ENCODE measurements at places on chromosomes 7 and 10.

GRCh38 chr10:97713339-97713825, at the start of gene MARVELD1:
Gene MARVELD1, plus strand, starts transcription at chr10:97713730. Its CDS starts 147 bp downstream, at chr10:97713877.
- H3K4me3 ChIP-seq, result peak within 1 kb of the TSS; percentile 83
- peaks cover 10% of the 10 kb centered on the region for H3K27me3 ChIP-seq
- no peak for ATAC-seq
- H3K36me3 ChIP-seq, result no peaks in the 10 kb centered on the region

- H3K4me3 ChIP-seq, result no peak overlapping the region
- no peak overlapping the region for H3K27ac ChIP-seq
Observed at GRCh38 chr10:59537501-59537900, 172.1 kb downstream of the SLC16A9 start.

GRCh38 chr7:63030061-63030460, 968.6 kb upstream of the ZNF722 start:
- H3K27ac ChIP-seq, result no peak overlapping the region
- H3K4me1 ChIP-seq, result no peaks in the 10 kb centered on the region
- no peak overlapping the region for H3K4me3 ChIP-seq

GRCh38 chr10:77673515-77674140, 36.0 kb upstream of the KCNMA1 start:
- no peaks in the 10 kb centered on the region for H3K4me1 ChIP-seq
- H3K36me3 ChIP-seq, result no peaks in the 10 kb centered on the region
- peaks cover 18% of the 10 kb centered on the region for H3K27me3 ChIP-seq

DNA sequence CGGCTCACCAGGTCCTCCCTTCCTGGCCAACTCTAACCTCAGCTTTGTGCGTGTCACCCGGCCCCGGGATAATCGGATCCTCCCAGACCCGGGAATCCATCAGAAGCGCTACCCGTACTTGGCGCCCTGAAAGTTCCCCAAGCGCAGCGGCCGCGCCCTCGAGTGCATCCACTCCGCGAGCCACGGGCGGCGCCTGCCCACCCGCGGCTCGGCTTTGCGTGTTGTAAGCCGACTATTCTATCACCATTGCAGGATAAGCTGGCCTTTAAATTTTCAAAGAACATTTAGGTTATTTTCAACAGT, 35.7 kb upstream of the EBLN1 start:
- peak overlapping the region; percentile 99 for H3K27ac ChIP-seq
- H3K4me1 ChIP-seq, result peaks cover 5% of the 10 kb centered on the region
- H3K36me3 ChIP-seq, result peaks cover 34% of the 10 kb centered on the region
- peak overlapping the region; percentile 92 for H3K4me3 ChIP-seq
- no peaks in the 10 kb centered on the region for H3K27me3 ChIP-seq

GRCh38 chr10:100625816-100626215, 90.1 kb downstream of the HIF1AN start:
- no peak overlapping the region for H3K27ac ChIP-seq
- no peaks in the 10 kb centered on the region for H3K4me1 ChIP-seq
- no peaks in the 10 kb centered on the region for H3K36me3 ChIP-seq
- no peak for ATAC-seq
- peaks cover 39% of the 10 kb centered on the region for H3K27me3 ChIP-seq

DNA sequence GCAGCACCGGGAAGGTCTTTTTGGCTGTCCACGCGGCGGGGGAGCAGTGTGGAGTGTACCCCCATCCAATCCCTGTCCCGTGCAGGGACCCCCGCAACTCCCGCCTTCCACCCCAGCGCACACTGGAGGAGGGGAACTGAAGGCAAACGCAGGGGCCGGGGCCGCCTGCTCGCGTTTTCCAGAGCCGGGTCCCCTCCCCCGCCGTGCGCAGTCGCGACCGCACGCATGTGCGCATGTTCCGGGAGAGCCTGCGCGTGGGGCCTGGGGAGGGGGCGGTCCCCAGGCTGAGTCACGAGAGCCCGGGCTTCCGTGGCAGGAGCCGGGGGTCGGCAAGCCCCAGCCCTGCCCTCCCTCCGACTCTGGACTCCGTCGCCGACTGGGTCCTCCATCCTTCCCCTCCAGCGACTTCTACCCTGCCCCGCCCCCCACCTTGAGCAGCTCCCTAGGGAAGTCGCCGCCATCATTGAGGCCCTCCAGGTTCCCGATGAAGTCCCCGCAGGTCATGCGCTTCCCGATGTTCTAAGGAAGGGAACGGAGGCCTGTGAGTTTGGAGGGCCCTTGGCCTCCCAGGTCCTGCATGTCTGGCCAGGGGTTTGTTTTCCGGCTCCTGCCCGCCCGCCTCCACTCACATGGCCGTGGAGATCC, 8.0 kb downstream of the PSD start:
- H3K36me3 ChIP-seq, result peaks cover 10% of the 10 kb centered on the region
- H3K27ac ChIP-seq, result peak overlapping the region; percentile 76
- peaks cover 22% of the 10 kb centered on the region for H3K27me3 ChIP-seq
- H3K4me3 ChIP-seq, result peak overlapping the region; percentile 85

DNA sequence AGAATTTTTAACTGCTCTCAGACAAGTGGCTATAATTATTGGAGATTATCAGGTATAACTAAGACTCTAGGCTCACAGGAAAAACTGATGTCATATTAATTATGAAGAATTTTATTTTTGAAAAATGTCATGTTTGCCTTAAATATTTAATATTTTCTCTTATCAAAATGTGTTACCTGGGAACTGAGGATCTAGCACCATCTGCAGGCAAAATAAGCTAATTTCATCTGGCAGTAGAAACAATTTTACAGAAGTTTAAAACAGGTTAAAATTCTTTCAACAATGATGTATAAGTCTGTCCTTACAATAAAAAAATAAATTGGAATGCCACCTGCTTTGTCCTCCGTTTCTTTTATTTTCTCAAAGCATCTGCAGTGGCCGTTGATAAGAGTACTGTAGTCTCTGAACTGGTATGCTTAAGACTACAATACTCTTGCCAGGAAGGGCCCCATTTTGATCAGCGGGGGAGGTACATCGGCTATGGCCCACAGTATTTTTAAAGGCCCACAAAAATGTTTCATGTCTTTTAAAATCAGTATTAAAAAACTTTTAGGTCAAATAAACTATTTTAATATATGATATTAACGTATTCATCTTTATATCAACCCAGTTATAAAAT, 81.3 kb downstream of the VWDE start:
- peak overlapping the region; percentile 51 for H3K27ac ChIP-seq
- peak; percentile 28 for ATAC-seq
- no peaks in the 10 kb centered on the region for H3K27me3 ChIP-seq
- no peak overlapping the region for H3K4me3 ChIP-seq
- no peaks in the 10 kb centered on the region for H3K36me3 ChIP-seq

DNA sequence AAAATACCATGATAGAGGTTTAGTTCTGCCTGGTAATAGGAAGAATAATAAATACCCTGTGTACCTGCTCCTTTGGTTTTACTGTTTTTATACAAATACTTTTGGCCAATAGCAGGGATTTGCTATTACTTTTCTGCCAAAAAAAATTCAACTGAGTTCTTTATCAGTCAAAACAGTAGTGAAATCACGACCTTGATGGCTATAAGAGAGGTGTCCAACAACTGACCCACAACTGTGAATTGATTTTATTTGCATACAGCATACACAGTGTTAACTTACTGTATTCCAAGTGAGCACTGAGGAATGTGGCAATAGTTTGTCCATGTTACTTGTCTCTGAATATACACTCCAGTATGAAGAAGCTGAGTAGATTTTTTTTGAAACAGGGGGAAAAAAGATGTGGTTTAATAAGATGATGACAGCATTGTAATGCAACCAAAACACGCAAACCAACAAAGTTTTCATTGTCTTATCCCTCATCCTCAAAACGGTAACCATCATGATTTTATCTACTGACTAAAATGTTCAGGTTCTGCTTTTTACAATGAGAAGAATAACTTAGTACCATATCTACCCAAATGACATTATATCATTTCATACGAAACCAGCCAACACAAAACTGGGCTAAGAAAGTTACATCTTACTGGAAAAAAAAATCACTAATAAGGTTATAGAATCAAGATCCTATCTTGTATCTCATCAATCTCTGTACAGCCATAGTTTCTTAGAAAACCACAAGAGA, 63.3 kb downstream of the GSAP start:
- H3K4me1 ChIP-seq, result peaks cover 36% of the 10 kb centered on the region
- peak overlapping the region; percentile 69 for H3K4me3 ChIP-seq
- no peaks in the 10 kb centered on the region for H3K36me3 ChIP-seq
- no peaks in the 10 kb centered on the region for H3K27me3 ChIP-seq
- peak; percentile 49 for ATAC-seq
- H3K27ac ChIP-seq, result peak overlapping the region; percentile 6

- H3K4me3 ChIP-seq, result no peak overlapping the region
- H3K36me3 ChIP-seq, result no peaks in the 10 kb centered on the region
- no peaks in the 10 kb centered on the region for H3K4me1 ChIP-seq
Observed at GRCh38 chr7:52269669-52270068, 765.8 kb upstream of the POM121L12 start.

GRCh38 chr10:37222046-37222445, 96.6 kb downstream of the ANKRD30A start:
- no peaks in the 10 kb centered on the region for H3K27me3 ChIP-seq
- no peak overlapping the region for H3K4me3 ChIP-seq
- no peaks in the 10 kb centered on the region for H3K4me1 ChIP-seq

- ATAC-seq, result peak; percentile 39
- H3K4me3 ChIP-seq, result peak overlapping the region; percentile 58
- H3K27me3 ChIP-seq, result peaks cover 48% of the 10 kb centered on the region
- no peak overlapping the region for H3K27ac ChIP-seq
Observed at GRCh38 chr7:37920849-37921805, 687 bp downstream of the EPDR1 start.
